ENCODE measurements at places on chromosomes 1 and 21. TPM values are rescaled to one million over a fixed set of nuclear protein-coding genes. Genes with fewer than 3 reads are reported as not detected.

DNA sequence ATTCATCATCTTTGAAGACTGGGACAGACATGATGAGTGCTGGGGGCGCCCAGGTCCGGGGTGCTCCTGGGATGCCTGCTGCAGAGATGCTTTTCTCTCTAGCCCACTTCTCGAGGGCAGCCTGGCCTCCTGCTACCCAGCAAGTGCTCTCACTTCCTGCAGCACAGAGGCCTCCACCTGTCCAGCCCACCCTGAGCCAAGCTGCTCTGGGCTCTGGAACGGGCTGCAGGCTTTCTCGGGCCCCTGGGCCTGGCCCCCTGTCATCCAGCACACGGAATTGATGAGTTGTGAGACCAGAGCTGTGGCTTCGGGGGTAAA lies 469.5 kb upstream of the VAMP3 start:
- DNase-seq: no peak

DNA sequence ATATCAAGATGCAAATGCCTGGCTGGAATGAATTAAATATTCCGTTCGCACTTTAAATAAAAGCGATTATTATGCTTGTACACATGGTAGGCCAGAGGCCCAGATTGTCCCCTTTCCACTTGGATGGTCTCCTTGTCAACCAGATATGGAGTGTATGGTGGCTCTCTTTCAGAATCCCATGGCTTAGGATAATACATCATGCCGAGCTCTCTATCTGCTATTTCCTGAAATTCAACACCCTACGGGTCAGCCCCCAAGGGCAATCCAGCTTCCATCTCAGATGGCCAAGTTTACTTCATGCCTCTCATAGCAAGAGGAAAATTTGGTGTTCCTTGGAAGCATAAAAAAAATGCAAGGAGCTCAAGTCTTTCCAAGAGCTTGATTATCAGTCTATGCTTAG lies 25.4 kb upstream of the FMO1 start:
- DNase-seq: no peak

GRCh38 chr1:209988706-209989105 lies 50.7 kb downstream of the SYT14 start:
- no peak for DNase-seq

DNA sequence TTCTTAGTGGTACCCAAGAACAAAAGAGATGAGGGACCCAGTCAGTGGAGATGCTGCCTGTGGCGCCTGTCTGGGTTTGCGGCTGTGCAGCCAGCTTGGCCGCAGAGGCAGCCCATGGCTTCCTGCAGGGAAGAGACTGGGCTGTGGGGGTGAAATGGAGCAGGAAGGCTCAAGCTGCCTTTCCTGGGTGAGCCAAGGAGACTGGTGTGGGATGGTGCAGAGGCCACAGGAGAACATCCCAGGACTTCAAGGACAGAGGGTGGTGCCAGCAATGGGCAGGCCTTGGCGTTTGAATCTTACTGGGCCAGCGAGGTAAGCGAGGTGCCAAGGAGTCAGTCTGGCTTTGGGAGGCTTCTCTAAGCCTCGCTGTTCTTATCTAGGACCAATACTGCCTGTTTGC lies 26.4 kb downstream of the KCNA10 start:
- DNase-seq: no peak

GRCh38 chr1:66315671-66316070 lies 218.3 kb upstream of the SGIP1 start:
- no peak for DNase-seq

RGS13 gene
- total RNA-seq: not detected

ZNF593OS gene
- total RNA-seq: not detected

PDE4B gene
- total RNA-seq: 33.1 TPM

SPRR2B gene
- not detected for total RNA-seq

TFF1 gene
- 1.1 TPM for total RNA-seq

MAEL gene
- not detected for total RNA-seq

FCRLB gene
- total RNA-seq: 0.68 TPM
